ENCODE measurements at places on chromosomes 6 and 20. TPM values are rescaled to one million over a fixed set of nuclear protein-coding genes. Genes with fewer than 3 reads are reported as not detected.

LGSN gene
- total RNA-seq, result not detected

- DNase-seq, result peak; percentile 39
- H3K4me1 ChIP-seq, result peaks cover 4% of the 10 kb centered on the region
- H3K36me3 ChIP-seq, result no peaks in the 10 kb centered on the region
- no peak overlapping the region for H3K4me3 ChIP-seq
- H3K27ac ChIP-seq, result no peak overlapping the region
These were observed 5.0 kb downstream of the KIF3B start for GRCh38 chr20:32282461-32282860.

DNA sequence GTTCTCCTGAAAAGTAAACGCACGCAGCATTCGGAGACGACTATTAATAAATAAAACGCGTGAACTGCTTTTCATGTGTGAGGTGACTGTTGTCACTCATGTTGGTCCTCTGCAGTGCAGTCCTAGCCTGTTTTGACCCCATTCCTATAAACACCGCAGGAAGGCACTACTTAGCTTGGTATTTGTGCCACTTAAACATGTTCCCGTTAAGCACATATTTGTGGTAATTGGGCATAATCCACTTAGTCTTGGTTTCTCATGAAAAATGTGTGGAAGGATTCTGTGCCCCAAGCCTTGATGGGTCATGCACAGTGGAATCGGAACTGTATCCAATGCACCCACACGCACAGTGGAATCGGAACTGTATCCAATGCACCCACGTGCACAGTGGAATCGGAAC is 313.9 kb downstream of the THBS2 start:
- no peaks in the 10 kb centered on the region for H3K27me3 ChIP-seq
- no peak overlapping the region for H3K27ac ChIP-seq
- no peak overlapping the region for H3K4me3 ChIP-seq
- DNase-seq, result no peak

DNA sequence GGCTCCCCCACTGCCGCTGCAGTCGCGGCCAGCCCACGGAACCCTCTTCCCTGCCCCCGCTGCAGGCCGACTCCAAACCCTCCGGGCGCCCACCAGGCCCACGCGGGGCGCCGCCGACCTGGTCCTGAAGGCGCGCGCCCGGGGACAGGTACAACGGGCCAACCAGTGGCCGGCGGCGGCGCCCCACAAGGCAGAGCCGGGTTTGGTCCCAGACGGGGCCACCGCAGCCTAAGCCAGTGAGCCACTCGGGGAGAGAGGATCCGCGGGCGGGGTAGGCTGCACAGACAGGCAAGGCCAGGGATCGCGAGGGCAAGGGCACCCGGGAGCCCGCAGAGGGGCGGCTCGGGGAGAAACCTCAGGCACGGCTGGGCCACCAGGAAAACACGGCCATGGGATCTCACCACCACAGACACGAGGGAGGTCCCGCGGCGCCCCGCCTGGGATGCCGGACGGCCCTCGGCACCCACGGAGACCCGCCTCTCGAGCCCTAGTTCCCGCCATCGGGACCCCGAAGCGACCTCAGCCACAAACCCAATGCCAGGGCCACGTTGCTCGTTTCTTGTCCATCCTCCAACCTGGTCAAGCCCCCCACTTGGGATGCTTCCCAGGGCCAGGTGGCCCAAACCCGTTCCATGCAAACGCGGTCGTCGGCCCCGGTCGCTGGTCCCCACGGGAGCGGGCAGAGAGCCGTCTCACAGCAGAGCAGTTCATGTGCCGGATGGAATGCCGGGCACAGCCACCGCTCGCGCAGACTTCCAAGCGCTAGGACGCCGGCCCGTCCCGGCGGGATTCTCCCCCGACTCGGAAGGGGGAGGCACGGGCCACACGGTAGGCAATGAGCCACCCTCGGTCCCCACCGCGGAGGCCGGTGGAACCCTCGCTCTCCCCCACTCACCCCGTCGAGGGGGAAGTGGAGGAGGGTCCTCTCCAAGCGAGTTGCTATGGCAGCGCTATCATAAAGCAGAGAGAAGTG is 1956.6 kb upstream of the DEFB115 start:
- DNase-seq, result no peak
- no peak overlapping the region for H3K4me3 ChIP-seq
- H3K4me1 ChIP-seq, result no peaks in the 10 kb centered on the region
- H3K36me3 ChIP-seq, result no peaks in the 10 kb centered on the region

AGER gene
- 3.3 TPM for total RNA-seq

HFE gene
- 8.9 TPM for total RNA-seq

DNA sequence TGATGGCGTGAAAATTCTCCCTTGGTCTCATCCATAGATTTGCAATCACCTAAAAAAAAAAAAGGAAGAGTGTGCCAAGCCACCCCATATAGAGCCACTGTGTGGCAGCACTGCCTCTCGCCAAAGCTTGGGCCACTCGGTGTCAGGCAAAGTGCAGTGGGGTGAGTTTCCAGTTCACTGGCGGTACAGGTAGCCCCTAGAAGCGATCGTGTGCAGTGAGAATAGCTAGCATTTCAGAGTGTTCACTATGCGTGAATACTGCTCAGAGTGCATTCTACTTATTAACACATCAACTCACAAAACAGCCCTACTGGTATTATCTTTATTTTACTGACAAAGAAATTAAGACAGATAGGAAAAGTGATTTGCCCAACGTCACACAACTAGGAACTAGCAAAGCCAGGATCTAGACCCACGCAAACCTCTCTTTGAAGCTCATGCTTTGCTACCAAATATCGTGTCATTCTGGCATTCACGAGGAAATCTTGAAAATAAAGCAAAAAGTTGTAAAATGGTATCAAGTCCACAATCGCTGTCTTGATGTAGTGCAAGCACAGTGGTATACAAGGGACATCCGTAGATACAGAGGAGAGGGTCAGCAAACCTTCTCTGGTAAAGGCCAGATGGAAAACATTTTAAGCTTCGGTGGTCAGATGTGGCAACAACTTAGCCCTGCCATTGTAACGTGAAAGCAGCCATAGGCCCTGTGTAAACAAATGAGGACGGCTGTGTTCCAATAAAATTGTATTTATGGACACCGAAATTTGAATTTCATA is 10.4 kb upstream of the GCNT2 start:
- no peak overlapping the region for H3K4me3 ChIP-seq
- H3K27ac ChIP-seq, result peak overlapping the region; percentile 59
- peak; percentile 69 for DNase-seq
- peaks cover 3% of the 10 kb centered on the region for H3K4me1 ChIP-seq
- no peaks in the 10 kb centered on the region for H3K36me3 ChIP-seq

RUNX2 gene
- total RNA-seq, result 10.7 TPM

APOBEC2 gene
- total RNA-seq, result 2.0 TPM

DNA sequence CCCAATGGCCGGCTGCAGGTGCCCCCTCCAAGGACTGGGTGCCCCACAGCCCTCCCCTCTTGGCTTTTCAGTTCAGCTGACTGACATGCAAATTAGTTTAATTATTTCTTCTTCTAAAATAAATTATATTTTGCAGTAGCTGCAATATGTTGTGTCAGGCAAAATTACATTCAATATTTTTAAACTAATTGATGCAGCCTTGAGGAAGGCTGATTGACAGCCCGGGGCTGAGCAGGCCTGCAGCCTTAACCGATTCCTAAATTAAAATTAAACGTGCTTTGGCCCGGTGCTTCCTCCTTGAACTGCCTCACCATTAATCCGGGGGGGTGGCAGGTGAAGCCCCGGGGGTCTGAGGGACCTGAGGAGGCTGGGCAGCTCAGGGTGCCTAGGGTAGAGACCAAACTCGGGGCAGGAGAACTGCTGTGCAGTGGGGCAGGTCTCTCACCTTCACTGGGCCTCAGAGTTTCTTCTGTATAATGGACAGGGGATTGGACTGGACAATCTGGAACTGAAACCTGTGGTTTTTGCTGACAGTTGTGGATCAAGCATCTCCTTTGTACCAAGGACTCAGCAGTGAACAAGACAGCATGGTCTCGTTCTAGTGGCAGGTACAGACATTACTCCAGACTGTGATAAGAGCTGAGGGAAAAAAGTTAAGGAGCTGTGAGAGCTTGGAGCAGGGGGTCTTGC is 72.5 kb downstream of the CD40 start:
- H3K36me3 ChIP-seq, result no peaks in the 10 kb centered on the region
- no peaks in the 10 kb centered on the region for H3K4me1 ChIP-seq

DNA sequence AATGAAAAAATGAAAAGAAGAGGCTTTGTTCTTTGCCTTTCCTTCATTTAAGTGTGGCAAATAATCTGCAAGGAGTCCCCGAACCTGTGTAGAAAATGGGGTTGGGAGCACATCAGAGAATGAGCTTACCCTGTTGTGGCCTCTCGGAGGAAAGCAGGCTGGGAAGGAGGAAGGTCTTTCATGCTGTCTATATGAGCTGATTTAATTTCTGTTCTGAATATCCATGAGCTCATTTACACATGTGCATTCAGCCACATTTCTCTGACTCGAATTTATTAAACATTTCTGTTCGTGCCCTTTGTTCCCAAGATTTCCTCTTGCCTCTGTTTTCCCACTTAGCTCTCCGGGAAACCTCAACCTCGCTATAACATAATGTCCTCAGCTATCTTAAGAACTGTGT is 584.4 kb upstream of the CDH4 start:
- H3K4me3 ChIP-seq, result no peak overlapping the region
- no peak overlapping the region for H3K27ac ChIP-seq
- DNase-seq, result no peak
- H3K4me1 ChIP-seq, result no peaks in the 10 kb centered on the region
- H3K27me3 ChIP-seq, result no peaks in the 10 kb centered on the region
- no peaks in the 10 kb centered on the region for H3K36me3 ChIP-seq

- no peaks in the 10 kb centered on the region for H3K36me3 ChIP-seq
- no peaks in the 10 kb centered on the region for H3K27me3 ChIP-seq
- DNase-seq, result no peak
- H3K4me3 ChIP-seq, result no peak overlapping the region
- no peak overlapping the region for H3K27ac ChIP-seq
These were observed 3.7 kb upstream of the BEND6 start for GRCh38 chr6:56951049-56951831.

DNA sequence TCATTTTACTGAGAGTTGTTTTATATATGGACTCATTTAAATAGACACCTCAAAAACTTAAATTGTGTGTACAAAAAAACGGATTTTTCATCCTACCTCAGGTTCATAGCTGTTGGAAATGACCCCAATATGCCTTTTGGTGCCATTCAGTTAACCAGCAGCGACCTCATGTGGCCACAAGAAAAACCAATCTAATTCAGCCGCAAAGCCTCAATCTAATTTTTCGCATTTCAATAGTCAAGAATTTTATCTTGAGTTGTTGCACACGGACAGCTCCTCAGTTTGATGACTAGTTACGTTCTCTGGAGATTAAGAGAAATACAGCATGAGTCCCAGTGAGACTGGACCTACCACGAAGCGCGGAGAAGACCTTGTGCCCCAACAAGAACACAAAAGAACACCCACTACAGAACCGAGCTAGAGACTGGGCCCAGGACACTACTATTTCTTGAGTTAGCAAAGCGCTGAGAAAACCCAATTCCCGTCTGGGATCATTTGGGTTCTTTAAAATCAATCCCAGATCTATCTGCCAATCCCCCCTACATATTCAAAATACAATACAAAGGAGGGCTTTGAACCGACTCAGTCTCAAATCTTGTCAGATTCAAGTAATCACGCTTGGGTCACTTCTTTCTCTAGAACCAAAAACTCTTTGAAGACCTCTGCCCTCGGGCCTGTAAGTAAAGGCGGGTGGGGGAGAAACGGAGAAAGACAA is 1.1 kb downstream of the TCP11 start:
- peak; percentile 24 for DNase-seq
- H3K27me3 ChIP-seq, result no peaks in the 10 kb centered on the region
- no peaks in the 10 kb centered on the region for H3K4me1 ChIP-seq
- H3K36me3 ChIP-seq, result no peaks in the 10 kb centered on the region
- no peak overlapping the region for H3K27ac ChIP-seq

- no peak overlapping the region for H3K4me3 ChIP-seq
- no peaks in the 10 kb centered on the region for H3K27me3 ChIP-seq
- no peaks in the 10 kb centered on the region for H3K4me1 ChIP-seq
- no peaks in the 10 kb centered on the region for H3K36me3 ChIP-seq
- no peak overlapping the region for H3K27ac ChIP-seq
These were observed 290.2 kb downstream of the BTBD3 start for GRCh38 chr20:12207875-12208274.

THBS2 gene
- total RNA-seq, result 3.3 TPM

DNA sequence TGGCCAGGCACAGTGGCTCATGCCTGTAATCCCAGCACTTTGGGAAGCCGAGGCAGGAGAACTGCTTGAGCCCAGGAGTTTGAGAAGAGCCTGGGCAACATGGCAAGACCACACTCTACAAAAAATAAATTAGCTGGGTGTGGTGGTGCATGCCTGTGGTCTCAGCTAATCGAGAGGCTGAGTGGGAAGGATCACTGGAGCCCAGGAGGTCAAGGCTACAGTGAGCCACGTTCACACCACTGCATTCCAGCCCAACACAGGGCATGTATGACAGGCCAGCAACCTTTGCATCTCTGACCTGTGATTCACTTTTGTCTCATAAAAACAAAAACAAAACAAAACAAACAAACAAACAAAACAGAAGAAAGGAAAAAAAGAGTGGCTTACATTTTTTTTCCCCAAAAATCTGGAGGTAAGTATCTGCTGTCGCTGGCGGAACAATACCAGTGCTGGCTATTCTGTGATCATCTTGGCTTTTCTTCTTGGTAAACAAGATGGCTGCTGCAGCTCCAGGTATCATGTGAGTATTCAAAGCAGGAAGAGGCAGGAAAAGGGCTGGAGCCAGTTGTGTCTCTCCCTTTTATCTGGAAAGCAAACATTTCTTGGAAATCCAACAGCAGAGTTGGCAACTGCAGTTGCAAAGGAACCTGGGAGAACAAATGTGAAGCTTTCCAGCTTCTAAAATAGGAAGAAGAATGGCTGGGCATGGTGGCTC is 40.4 kb upstream of the ZMYND8 start:
- no peaks in the 10 kb centered on the region for H3K4me1 ChIP-seq
- H3K4me3 ChIP-seq, result no peak overlapping the region
- no peaks in the 10 kb centered on the region for H3K36me3 ChIP-seq

GRCh38 chr20:49657118-49657901 is 56.4 kb downstream of the B4GALT5 start:
- no peaks in the 10 kb centered on the region for H3K27me3 ChIP-seq
- no peaks in the 10 kb centered on the region for H3K4me1 ChIP-seq
- DNase-seq, result no peak
- no peak overlapping the region for H3K4me3 ChIP-seq
- H3K36me3 ChIP-seq, result no peaks in the 10 kb centered on the region
- no peak overlapping the region for H3K27ac ChIP-seq

C6orf132 gene
- 30.8 TPM for total RNA-seq

DNA sequence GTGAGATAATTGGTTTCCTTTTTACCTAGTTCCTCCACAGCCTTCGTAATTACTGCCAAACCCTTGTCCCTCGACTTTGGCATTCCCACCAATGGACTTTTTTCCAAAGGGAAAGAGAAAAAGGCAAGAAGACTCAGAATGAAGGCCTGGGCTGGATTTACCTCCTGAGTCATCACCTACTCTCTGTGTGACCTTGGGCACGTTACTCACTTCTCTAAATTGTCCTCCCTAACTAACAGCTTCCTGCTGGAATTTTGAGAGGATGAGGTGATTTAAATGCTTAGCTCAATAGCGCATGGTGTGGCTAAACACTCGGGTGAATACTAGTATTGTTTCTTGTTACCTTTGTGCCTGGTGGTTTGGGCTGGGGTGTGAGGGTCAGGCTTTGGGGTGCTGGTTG is 146.6 kb downstream of the DHX35 start:
- peaks cover 14% of the 10 kb centered on the region for H3K27me3 ChIP-seq
- no peak overlapping the region for H3K27ac ChIP-seq
- H3K4me3 ChIP-seq, result no peak overlapping the region
- DNase-seq, result no peak
